ENCODE measurements at places on chromosomes 6 and 20.

DNA sequence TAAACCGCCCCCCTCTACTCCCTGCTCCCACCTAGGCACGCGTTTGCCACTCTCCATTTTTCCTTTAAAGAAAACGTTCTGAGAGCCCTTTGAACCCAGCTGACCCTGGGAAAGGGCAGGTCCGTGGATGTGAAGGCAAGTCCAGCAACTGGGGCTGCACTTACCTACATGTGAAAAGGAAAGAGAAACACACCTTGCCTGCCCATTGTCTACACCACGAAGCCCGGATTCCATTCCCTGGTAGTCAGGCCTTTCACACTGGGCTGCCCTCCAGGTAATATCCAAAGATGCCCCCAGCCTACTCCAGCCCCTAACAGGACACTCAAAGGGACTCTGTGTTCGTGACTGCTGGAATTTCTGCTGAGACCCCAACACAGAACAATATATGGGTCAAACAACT lies 94.4 kb downstream of the CD83 start:
- no peak for DNase-seq

GRCh38 chr6:44192428-44193041 lies 24.2 kb upstream of the MYMX start:
- no peak for DNase-seq

GRCh38 chr6:92559611-92560010 lies 859.7 kb downstream of the EPHA7 start:
- no peak for DNase-seq

GRCh38 chr6:151015101-151015700 lies 149.7 kb downstream of the MTHFD1L start:
- peak; percentile 77 for DNase-seq

DNA sequence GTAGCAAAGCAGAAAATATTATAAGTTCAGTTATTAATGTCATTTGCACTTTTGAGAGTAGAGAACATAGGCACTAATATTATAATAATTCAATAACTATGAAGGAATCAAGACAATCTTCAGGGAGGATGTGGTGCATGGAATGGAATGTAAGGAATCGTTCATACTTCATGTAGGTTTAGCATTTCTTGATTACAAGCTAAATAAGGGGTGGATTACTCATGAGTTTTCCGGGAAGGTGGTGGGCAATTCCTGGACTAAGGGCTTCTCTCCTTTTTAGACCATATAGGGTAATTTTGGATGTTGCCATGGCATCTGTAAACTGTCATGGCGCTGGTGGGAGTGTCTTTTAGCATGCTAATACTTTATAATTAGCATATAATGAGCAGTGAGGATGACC lies 9.1 kb upstream of the BTNL2 start:
- DNase-seq: peak; percentile 87

DNA sequence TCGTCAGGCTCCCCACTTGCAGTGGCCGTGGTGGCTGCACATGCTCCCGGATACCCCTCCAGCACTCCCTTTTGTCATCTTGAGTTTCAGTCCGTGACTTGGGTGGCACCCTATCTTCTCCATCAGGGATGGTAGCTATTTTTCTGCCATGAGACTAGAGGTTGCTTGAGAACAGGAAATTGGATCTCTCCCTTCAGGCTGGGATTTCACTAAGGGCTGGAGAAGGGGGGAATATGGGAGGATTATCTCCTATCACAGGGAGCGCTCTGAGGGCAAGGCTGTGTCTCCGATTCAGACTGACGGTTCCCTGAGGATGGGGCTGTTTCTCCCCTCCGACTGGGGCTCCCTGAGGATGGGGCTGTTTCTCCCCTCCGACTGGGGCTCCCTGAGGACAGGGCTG lies 123.1 kb downstream of the MRPL14 start:
- no peak for DNase-seq

- no peak for DNase-seq
Observed at GRCh38 chr6:166281104-166281503, 27.1 kb downstream of the PRR18 start.

DNA sequence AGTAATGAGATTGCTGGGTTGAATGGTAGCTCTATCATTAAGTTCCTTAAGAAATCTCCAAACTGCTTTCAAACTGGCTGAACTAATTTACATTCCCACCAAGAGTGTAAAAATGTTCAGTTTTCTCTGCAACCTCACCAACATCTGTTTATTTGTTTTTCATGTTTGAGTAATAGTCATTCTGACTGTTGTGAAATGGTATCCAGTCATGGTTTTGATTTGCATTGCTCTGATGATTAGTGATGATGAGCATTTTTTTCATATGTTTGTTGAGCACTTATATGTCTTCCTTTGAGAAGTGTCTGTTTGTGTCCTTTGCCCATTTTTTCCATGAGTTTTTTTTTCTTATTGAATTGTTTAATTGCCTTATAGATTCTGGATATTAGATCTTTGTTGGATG lies 24.9 kb downstream of the DEFB125 start:
- DNase-seq: no peak

- no peak for DNase-seq
Observed at GRCh38 chr6:157094038-157094437, 229.3 kb downstream of the TMEM242 start.

- DNase-seq: peak; percentile 83
Observed at GRCh38 chr6:160991406-160992060, at the start of gene MAP3K4. TSS of gene MAP3K4 (plus strand) at chr6:160991769. CDS start at chr6:160991932, 163 bp downstream.

GRCh38 chr20:31760519-31761240 lies 21.6 kb downstream of the TPX2 start:
- DNase-seq: peak; percentile 36

GRCh38 chr20:1029980-1030379 lies 27.9 kb upstream of the RSPO4 start:
- no peak for DNase-seq

DNA sequence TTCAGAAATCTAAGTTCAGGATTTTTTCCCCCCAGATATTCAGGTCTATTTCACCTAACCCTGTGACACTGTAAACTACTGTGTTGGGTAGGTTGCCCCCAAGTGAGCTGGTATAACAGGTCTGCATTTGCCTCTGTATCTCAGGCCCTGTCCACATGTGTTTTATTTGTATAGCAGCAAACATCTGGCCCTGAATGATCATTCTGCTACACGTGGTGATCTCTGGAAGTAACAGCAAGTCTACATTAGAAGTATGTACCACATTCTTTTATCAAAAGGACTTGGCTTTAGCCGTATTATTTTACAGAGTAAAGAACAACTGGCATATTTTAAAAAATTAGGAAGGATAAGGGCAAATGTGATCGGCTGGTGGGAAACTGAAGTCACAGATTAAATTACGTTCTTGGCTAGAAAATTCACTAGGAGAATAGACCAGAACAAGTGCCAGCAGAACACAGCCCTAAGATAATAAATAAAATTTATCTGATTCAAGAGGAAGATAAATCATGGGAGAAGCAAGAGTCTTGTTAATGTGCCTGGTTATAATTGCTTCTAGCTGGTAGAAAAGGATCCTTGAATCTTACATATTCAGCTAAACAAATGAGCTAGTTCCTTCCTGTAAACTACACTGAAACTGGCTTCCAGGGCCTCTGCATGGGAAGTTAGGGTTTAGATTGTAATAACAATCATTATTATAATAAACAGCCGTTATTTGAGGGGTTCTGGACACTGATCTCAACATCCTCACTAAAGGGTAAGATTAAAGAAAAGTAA lies 192.1 kb downstream of the SAMD5 start:
- DNase-seq: no peak

- no peak for DNase-seq
Observed at GRCh38 chr6:44432726-44433125, 45.2 kb downstream of the CDC5L start.

DNA sequence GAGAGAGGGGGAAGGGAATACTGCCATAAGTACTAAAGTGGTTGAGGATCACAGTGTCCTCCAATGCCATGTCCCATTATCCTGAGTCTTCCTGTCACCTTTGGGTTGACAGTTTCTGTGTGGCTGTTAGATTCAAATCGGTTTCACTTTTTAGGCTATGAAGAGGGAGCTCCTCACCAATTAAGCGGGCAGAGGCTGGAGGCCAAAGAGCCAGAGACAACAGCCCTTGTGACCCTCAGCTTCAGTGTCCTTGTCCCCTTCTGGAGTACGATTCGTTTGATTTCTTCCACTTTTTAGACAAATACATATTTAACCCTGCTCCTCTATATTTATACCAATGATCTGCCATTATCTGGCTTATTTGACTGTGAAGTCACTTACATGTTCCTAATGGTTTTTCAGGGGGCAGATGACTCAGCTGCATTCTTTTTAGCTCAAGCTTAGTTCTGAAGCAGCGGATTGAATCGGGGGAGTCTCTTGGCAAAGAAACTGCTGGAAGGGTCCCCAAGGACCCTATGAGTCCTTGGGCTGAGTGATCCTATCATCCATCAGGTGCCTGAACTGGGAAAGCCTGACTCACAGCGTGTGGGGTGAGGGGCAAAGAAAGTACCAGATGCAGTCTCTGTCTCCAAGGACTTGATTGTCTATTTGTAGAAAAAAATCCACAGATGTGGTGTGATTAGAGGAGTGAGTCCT lies 18.2 kb downstream of the FERMT1 start:
- peak; percentile 88 for DNase-seq

DNA sequence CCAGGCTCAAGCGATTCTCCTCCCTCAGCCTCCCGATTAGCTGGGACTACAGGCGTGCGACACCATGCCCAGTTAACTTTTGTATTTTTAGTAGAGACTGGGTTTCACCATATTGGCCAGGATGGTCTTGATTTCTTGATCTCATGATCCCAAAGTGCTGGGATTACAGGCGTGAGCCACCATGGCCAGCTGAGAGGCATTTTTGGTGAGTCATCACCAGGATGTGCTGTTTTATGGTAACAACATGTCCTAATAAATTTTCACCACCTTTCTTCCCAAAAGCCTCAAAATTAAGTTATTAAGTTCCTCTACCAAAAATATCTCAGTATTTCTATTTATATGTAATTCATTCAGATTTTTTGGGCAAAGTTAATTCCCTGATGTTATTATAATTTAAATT lies 53.5 kb downstream of the COL21A1 start:
- DNase-seq: peak; percentile 20

GRCh38 chr20:2010533-2010932 lies 16.7 kb upstream of the PDYN start:
- DNase-seq: no peak

- peak; percentile 15 for DNase-seq
Observed at GRCh38 chr6:159608961-159609651, 83.9 kb downstream of the SOD2 start.

DNA sequence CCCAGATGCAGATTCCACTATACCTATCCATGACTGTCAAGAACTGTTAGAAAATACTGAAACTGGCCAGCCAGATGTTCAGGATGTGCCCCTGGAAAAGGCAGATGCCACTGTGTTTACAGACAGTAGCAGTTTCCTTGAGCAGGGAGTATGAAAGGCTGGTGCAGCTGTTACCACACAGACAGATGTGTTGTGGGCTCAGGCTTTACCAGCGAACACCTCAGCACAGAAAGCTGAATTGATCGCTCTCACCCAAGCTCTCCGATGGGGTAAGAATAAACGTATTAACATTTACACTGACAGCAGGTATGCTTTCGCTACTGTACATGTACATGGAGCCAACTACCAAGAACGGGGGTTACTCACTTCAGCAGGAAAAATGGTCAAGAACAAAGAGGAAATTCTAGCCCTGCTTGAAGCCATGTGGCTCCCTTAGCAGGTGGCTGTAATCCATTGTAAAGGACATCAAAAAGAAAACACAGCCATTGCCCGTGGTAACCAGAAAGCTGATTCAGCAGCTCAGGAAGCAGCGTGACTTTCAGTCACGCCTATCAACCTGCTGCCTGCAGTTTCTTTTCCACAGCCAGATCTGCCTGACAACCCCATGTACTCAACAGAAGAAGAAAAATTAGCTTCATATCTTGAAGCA lies 459.7 kb upstream of the HTR1E start:
- DNase-seq: no peak

DNA sequence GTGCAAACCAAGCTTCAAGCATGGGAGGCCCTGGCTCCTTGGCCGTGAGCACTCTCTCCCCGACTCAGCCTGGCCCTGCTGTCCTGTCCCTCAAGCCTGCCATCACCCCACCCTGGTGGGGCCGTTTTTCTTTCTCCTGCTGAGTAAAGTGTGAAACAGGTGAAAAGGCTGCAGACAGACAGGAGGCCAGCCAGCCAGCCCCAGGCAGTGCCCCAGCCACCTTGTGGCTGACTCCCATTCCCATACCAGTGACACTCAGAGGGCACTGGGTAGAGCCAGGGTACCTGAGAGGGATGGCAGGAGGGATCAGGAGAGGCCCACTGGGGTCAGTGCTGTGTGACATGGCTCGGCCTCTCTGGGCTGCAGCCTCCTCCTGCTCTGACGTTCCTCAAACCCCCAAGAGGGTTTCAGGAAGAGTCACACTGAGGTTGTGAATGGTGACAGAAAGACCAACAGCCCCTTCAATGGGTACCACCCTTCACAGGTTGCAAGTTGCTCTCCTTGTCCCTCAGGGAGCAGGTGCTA lies 35.9 kb upstream of the BPIFA2 start:
- DNase-seq: no peak

DNA sequence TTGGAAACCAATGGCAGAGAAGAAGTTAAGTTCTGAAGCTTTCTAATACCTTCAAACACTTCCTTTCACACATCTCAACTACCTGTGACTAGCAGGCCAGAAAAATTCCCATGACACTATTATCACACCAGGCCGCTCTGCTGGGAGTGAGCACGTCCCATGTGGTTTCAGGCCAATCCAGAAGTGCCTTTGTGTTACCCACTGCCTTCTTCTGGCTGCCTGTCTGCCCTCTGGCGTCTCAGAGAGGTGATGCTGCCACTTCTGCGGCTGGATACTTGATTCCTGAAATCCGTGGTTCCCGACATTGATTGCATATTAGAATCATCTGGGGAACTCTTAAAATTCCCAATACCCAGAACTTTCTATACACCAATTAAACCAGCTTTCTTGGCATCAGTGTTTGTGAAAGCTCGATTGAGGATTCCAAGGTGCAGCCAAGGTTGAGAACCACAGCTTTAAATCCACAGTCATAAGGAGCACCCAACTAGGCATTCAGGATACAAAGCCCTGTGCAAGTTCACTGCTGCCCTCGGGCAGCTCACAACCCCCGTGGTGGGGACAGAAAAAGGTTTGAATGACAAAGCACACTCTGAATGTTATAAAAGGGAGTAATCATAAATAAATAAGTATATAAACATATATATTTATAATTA lies 65.6 kb downstream of the STMND1 start:
- peak; percentile 49 for DNase-seq

DNA sequence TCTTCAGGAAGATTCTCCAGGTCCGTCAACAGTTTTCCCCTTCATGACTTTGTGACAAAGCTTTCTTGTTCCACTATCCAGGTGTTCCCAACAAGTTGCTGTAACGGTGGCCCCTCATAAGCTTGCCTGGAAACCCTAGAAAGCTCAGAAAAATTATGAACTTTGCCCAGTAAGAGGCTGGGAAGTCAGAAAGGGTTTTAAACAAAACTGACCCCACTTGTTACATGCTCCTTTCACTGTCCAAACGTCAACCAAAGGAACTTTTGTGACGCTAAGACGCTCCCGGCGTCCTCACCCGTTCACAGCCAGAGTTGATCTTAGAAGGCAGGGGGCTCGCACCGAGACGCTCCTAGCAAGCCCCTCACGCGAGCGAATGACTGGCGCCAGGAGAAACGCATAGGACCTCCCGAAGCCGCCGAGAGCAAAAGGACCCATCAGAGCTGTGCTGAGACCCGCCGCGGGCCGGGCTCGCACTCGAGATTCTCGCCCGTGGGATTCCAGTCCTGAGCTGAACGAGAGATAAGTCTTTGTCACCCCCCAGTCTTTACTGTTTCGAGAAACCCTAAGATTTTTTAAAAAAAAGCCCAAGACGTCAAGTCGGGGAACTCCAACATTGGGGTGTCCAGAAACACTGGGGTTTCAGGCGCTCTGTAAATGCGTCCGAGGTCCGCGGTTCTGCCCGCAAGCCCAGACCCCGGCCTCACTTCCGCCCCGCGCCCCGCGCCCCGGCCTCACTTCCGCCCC lies 544 bp upstream of the ACAT2 start:
- peak; percentile 10 for DNase-seq

- DNase-seq: peak; percentile 56
Observed at GRCh38 chr6:135506270-135506997, 8.9 kb upstream of the AHI1 start.
